ENCODE measurements at places on chromosomes 7 and 10. TPM values are rescaled to one million over a fixed set of nuclear protein-coding genes. Genes with fewer than 3 reads are reported as not detected.
A peak's percentile ranks its signal among the peaks of the same experiment; 100 is the strongest.

CPN1 gene
- total RNA-seq = not detected

HACD1 gene
- 10.8 TPM for total RNA-seq

POM121 gene
- total RNA-seq = 45.0 TPM

C7orf57 gene
- not detected for total RNA-seq

MEPCE gene
- 39.0 TPM for total RNA-seq

COL17A1 gene
- total RNA-seq = 2.0 TPM

GRCh38 chr10:69873135-69873639 lies 71.5 kb downstream of the COL13A1 start:
- no peak for DNase-seq

DNA sequence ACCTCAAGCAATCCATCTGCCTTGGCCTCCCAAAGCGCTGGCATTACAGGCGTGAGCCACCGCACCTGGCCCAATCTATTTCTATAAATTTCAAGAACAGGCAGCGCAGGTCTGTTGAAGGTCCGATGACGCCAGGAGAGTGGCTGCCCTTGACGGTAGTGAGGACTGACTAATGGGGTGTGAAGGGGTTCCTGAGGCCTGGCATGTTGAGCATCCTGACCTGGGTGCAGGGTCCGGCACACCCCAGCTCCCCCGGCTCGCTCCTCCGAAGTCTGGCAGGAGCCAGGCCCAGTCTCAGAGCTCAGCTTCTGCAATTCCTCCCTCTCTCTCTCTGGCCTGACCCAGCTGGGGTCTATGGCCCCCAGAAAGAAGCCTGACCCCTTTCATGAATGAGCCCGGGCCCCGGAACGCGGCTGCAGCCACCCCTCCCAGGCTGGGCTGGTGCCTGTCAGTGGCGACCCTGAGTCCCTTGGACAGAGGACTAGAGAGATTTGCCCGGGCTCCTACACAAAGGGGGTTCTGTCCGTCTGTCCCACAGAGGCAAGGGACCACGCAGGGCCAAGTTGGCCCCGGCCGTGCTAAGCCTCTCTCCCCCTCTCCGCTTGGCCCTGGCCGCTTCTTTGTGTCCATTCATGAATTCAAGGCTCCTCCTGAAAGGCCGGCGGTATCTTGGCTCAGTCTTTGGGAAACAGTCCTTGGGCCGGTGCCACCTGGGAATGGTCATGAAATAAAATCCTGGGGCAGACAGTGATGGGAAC lies 18.8 kb downstream of the MMD2 start:
- DNase-seq = peak; percentile 60

GRCh38 chr10:77524281-77524711 lies 113.3 kb downstream of the KCNMA1 start:
- DNase-seq = no peak

DNA sequence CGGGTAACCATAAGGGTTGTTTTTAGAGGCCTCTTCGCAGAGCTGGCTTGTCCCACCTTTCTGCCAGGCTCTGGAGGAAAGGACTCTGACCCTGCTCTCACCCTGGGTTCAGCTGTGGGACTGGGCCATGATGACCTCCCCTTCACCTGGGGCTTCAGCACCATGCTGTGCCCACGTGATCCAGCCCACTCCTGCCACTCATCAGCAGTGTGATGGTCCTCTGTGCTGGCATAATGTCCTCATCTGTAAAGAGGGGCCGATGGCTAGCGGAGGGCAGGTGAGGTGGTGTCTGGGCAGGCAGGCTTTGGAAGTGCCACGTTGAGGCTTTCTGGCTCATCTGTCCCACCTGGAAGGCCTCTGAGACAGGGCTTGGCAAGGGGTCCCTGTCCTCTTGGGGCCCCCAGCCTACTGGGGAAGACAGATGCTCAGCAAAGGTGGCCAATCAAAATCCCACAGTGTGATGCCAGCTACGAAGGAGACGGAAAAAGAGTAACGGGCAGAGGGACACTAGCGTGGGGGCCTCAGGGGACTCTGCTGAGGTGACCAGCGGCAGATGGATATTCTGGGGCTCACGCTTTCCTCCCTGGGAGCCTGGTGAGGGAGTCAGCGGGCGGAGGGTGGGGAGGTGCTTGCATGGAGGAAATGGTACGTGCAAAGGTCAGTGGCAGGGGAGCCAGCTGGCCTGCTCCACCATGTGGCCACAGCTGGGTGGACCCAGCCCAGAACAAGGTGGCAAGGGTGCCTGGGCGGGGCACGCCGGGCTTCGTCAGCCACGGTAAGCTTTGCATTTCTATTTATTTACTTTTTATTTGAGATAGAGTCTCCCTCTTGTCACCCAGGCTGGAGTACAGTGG lies 5.4 kb downstream of the LRWD1 start:
- no peak for DNase-seq

- no peak for DNase-seq
Observed at GRCh38 chr7:66768865-66769832, 28.6 kb downstream of the RABGEF1 start.

- DNase-seq = no peak
Observed at GRCh38 chr7:20021831-20022230, 195.4 kb downstream of the MACC1 start.

DNA sequence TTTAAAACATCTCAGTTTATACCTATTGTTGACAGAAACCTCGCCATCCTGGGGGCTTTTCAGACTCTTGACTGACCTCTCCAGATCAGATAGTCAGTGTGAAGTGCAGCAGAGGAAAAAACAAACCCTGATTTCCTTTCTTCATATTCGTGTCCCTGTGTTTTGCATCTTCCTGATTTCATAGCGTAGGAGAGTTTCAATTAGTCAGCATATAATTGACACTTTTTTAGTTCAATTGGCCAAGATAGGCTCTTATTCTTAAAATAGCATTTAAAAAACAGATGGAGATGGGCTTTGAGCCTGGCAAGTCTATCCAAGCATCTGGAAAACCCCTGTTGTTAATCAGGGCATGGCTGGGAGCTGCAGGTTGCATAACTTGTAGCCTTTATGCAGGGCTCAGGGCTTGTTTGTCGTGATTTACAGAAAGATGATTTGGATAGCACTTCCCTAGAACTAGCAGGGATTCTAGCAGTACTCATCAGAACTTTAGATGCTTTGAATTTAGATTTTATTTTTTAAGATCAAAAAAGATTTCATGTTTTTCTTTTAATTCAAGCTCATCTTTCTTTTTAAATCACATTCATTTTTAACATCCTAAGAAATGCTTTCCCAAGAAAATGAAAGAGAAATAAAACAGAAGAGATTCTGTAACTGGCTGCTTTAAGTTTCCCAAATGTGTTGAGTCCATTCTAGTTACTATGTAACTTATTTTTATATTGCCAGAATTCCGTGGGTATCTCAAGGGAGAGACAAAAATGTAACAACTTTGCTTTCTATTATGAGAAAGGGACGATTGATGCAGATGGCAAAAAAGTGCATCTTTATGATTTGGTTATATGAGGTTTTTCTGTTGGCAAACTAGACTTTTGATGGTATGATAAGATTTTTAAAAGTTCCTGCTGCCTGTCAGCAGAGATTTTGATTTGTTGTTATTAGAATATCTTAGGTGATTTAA lies 270.8 kb upstream of the FZD8 start:
- DNase-seq = no peak

- DNase-seq = no peak
Observed at GRCh38 chr7:34338961-34339526, 319.0 kb upstream of the NPSR1 start.

DNA sequence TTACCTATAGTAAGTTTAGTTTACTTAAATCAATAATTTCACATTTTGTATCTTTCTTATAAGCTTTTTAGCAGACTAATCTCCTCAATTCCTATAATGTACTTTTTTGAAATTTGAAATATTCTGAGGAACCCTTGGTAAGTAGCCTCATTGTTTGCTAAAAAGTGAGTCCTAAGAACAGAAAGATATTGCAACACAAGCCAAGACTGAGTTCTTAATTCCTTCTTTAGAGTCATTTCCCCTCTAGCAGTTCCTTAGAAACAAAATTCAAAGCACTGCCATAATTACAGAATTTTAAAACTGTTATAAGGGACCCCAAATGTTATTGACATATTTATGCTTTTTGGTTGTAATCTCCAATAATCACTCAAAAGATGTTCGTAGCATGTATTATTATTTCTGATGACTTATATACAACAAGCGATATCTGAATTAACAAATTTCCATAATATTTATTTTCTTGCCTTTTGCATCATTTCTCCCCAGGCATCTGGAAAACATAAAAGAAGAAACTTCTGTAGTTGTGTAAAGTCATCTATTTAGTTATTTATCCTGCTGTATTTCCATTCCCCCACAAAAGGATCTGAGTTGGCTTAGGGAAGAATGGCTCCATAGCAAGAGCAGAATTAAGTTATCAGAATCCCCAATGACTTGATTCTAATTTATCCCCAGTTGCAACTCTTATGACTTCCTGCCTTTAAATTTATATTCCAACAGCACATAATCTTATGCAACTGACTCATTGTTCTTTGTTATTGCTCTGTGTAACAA lies 67.8 kb downstream of the TMEM26 start:
- no peak for DNase-seq

DNA sequence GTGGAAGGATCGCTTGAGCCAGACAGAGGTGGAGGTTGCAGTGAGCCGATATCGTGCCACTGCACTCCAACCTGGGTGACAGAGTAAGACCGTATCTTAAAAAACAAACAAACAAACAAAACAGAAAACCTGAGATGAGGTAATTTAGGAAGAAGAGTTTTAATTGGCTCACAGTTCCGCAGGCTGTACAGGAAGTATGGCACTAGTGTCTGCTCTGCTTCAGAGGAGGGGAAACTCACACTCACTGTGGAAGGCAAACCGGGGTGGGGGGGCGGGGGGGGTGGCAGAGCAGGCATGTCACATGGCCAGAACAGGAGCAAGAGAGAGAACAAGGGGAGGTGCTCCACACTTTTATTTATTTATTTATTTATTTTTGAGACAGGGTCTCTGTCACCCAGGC lies 5.1 kb downstream of the UBE2D4 start:
- DNase-seq = no peak

GRCh38 chr10:66294538-66294937 lies 631.3 kb upstream of the LRRTM3 start:
- no peak for DNase-seq

DNA sequence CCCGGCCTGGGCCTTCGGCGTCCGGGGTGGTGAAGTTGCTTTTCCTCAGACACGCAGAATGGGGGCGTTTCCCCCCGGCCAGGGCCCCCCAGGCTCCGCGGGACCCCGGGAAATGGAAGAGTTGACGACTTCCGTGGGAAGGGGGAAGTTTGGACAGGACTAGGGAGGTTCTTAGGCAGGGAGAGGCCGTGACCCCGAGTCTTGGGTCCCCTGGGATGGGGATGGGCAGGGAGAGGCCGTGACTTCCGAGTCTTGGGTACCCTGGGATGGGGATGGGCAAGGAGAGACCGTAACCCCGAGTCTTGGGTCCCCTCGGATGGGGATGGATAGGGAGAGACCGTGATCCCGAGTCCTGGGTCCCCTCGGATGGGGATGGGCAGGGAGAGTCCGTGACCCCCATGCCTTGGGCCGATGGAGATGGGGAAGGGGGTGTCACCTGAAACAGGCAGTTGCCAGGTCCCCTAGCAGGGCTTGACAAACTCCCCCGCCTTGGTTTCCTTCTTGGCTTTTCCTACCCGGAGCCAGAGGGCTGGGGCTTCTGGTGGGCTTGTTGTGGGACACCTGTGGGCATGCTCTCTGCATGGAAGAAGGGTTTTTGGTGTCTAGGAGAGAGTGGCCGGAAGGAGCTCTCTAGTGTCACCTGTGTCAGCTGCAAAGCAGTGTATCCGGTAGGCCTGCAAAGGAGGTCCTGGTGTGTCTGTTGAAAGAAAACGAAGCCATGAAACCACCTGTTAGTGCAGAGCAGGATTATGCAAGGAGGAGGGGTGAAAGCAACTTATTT lies 1.1 kb downstream of the TRRAP start:
- no peak for DNase-seq

DNA sequence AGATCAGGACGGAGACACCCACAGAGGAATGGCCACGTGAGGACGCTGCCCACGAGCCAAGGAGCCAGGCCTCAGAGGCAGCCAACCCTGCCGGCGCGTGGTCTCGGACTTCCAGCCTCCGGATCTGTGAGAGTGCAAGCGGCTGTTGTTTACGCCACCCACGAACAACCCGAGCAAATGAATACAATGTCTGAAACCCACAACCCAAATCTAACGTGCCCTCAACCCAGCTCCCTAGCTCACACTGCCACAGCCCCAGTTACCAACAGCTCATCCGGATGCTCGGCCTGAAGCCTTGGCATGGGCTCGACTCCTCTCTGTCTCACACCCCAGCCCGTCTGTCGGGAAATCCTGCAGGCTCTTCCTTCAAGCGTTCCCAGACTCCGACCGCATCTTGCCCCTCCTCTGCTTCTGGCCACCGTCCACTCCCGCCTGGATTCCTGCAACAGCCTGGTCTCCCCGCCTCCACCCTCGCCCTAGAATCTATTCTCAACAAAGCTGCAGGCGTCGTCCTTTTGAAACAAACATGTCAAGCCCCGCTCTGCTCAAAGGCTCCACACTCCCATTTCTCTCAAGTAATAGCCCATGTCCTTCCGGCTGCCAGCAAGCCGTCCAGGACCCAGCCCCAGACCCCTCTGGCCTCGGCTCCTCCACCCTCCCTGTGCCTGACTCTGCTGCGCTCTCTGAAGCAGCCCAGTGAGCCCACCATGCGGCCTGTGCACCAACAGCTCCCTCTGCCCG lies 35.3 kb downstream of the STK32C start:
- DNase-seq = peak; percentile 86

GRCh38 chr10:20303453-20304152 lies 487.4 kb downstream of the PLXDC2 start:
- DNase-seq = no peak

GRCh38 chr7:122919643-122920181 lies 33.5 kb upstream of the CADPS2 start:
- DNase-seq = no peak

DNA sequence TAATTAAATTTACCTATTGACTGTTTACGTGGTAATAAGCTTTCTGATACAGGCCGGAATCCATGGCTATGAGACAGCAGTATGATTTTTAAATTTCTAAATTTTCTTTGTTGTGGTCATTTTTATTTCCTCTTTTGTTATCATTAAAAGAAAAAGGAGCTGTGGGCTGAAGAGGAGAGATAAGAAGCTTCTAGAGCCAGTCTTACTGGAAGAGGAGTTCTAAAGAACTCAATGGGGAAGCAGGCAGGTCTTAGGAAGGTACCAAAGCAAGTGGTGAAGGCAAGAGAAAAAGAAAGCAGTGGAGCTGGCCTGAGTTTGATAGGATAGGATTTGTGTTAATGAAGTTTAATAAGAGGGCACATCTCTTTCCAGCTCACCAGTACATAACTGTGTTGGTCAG lies 1187.8 kb downstream of the CNTNAP2 start:
- no peak for DNase-seq
